ENCODE measurements at places on chromosomes 2 and 18. TPM values are rescaled to one million over a fixed set of nuclear protein-coding genes. Genes with fewer than 3 reads are reported as not detected.

ASPRV1 gene
- total RNA-seq: 0.33 TPM

ASB18 gene
- total RNA-seq: not detected

DNA sequence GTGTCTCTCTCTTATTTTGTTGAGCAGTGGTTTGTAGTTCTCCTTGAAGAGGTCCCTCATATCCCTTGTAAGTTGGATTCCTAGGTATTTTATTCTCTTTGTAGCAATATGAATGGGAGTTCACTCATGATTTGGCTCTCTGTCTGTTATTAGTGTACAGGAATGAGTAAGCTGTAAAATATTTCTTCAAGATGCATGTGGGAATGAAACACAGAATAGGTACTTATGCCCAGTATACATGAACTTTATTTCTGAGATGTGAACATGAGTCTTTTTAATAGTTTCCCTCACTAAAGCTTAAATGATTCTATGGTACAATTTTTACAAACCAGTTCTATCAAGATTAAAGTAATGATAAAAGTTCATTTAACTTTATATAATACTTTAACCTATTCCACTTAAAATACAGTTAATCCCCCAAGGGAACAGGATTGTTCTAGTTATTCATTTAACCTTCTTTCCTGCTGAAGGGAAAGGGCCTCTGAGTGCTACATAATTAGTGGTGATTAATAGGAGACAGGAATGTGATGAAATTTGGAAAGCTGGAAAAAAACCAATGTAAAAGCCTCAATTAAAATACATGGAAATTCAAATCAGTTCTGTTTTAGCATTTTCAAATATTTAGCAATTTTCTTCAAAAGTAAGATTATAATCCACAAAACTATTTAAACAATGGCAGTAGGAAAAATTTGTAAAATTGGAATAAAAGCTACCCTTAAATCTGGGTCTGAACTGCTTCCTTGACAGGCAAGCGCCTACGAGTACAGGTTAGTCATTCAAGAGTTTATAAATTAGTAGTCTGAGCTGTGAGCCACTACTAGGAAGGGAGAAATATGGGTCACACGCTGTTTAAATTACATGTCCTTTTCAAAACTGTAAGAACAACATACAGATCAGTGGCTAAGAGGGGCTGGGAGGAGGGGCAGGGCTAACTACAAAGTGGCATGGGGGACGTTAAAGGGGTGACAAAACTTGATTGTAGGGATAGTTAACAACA lies 28.9 kb downstream of the SPIRE1 start:
- DNase-seq: peak; percentile 83
- H3K4me1 ChIP-seq: peaks cover 5% of the 10 kb centered on the region
- H3K27ac ChIP-seq: peak overlapping the region; percentile 7
- H3K4me3 ChIP-seq: no peak overlapping the region
- H3K27me3 ChIP-seq: no peaks in the 10 kb centered on the region

GRCh38 chr2:191321861-191322662 lies 76.9 kb downstream of the MYO1B start:
- no peak for DNase-seq
- H3K4me1 ChIP-seq: peaks cover 27% of the 10 kb centered on the region
- H3K27ac ChIP-seq: peak overlapping the region; percentile 4

DNA sequence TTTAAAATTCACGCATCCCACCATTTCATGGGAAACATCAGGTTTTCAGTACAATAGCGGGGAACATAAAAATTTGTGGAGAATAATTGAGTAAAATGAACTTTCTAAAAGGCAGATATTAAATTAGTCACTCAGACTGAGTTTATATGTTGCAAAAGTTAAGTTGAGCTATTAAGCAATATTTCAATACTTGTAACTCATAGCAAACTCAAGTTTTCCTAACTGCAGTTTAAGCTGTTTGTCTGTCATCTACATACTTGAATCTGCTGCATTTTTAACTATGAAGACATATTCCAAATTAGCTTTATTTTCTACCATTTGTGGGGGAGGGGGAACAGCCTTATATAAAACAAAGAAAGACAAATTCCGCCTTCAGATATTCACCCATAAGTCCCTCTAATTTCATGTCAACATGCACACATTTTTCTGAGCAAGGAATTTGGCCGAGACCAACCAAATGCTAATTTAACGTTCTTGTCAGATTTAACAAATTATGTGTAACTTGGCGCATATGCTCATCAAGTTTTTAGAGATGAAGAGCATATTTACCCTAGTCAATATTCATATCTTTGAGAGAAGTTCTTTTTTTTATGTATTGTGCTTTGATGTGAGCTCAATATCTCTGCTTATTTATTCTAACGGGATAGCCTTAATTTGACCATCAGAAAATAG lies 462.9 kb downstream of the TXNL1 start:
- no peak overlapping the region for H3K27ac ChIP-seq
- no peaks in the 10 kb centered on the region for H3K4me1 ChIP-seq
- peak; percentile 36 for DNase-seq
- H3K27me3 ChIP-seq: no peaks in the 10 kb centered on the region
- no peak overlapping the region for H3K4me3 ChIP-seq

- DNase-seq: peak; percentile 51
- H3K4me3 ChIP-seq: peak overlapping the region; percentile 79
- peaks cover 14% of the 10 kb centered on the region for H3K4me1 ChIP-seq
- H3K36me3 ChIP-seq: no peaks in the 10 kb centered on the region
- H3K27ac ChIP-seq: peak overlapping the region; percentile 96
These were observed 3.4 kb downstream of the ZEB2 start for GRCh38 chr2:144516411-144516980.

- no peaks in the 10 kb centered on the region for H3K27me3 ChIP-seq
- H3K4me3 ChIP-seq: no peak overlapping the region
- H3K4me1 ChIP-seq: no peaks in the 10 kb centered on the region
- no peak overlapping the region for H3K27ac ChIP-seq
- no peaks in the 10 kb centered on the region for H3K36me3 ChIP-seq
These were observed 13.3 kb downstream of the GAREM2 start for GRCh38 chr2:26185954-26186770.
